A549 treated with CpdA at 1 μM for 4 hours (cell line): ENCODE measurements at places on chromosomes 1 and 21. TPM values are rescaled to one million over a fixed set of nuclear protein-coding genes. Genes with fewer than 3 reads are reported as not detected.

TMEM240 gene
- 0.18 to 0.92 TPM (median 0.66 TPM) in 5 replicates for total RNA-seq

NECTIN4 gene
- total RNA-seq = 1.2 to 2.2 TPM (median 1.3 TPM) in 5 replicates

BARHL2 gene
- not detected in 5 replicates for total RNA-seq

C4BPA gene
- total RNA-seq = 0.44 to 1.5 TPM (median 0.59 TPM) in 5 replicates

XCL2 gene
- total RNA-seq = not detected in 5 replicates

OR10J1 gene
- total RNA-seq = not detected in 5 replicates

RGS13 gene
- total RNA-seq = not detected in 5 replicates

TMEM167B gene
- total RNA-seq = 9.1 to 13.3 TPM (median 9.7 TPM) in 5 replicates

ITGB2 gene
- total RNA-seq = 0.66 to 1.3 TPM (median 0.76 TPM) in 5 replicates

ANGPTL3 gene
- not detected in 5 replicates for total RNA-seq

SAMSN1 gene
- total RNA-seq = not detected in 5 replicates

PDZK1 gene
- 0.45 to 1.2 TPM (median 0.86 TPM) in 5 replicates for total RNA-seq

NTNG1 gene
- total RNA-seq = not detected in 5 replicates

SPATA45 gene
- 0.17 TPM in 1 of 5 replicates, not detected in the others for total RNA-seq

CRP gene
- not detected in 5 replicates for total RNA-seq

KCNJ6 gene
- 1.4 to 2.2 TPM (median 2.0 TPM) in 5 replicates for total RNA-seq

CFAP107 gene
- not detected in 5 replicates for total RNA-seq

S100A5 gene
- 0.65 to 1.2 TPM (median 0.79 TPM) in 5 replicates for total RNA-seq

CD2 gene
- total RNA-seq = not detected in 5 replicates

SH2D5 gene
- total RNA-seq = 13.6 to 16.3 TPM (median 14.3 TPM) in 5 replicates

IPO9 gene
- total RNA-seq = 22.3 to 43.2 TPM (median 41.1 TPM) in 5 replicates

GOLT1A gene
- total RNA-seq = 3.5 to 6.8 TPM (median 4.7 TPM) in 5 replicates

ZNF684 gene
- 1.9 to 2.4 TPM (median 2.0 TPM) in 5 replicates for total RNA-seq

OPTC gene
- not detected in 5 replicates for total RNA-seq

E2F2 gene
- total RNA-seq = 2.3 to 2.7 TPM (median 2.5 TPM) in 5 replicates

LCE2B gene
- not detected in 5 replicates for total RNA-seq

KIF17 gene
- 0.90 to 1.7 TPM (median 1.2 TPM) in 5 replicates for total RNA-seq

OR10T2 gene
- not detected in 5 replicates for total RNA-seq

C1orf198 gene
- total RNA-seq = 14.8 to 19.6 TPM (median 17.2 TPM) in 5 replicates
